Kidney glomerular epithelial cell (primary cell): ENCODE measurements at places on chromosomes 2 and 18.

GRCh38 chr2:119011162-119011909 lies 69.3 kb downstream of the MARCO start:
- peak; percentile 10 for DNase-seq

GRCh38 chr2:136844546-136844945 lies 79.2 kb downstream of the THSD7B start:
- DNase-seq: no peak

DNA sequence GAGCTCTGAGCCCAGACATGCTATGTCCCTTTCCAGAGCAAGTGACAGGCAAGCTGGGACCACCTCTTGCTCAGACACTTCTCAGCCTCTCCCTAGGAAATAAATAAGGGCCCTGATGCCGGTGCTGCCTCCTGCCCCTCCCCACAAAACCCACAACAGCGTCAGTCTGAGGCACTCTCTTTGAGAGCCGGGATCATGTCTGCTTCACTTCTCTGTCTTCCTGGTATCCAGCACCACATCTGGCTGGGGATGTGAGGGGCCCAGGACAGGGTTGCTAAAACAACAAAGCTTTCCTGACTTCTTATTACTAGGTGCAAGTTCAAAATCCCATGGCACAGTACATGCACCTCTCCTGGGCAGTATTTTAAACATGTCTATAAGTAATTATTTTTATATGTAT lies 103.9 kb upstream of the GLI2 start:
- DNase-seq: no peak

GRCh38 chr2:58057707-58058530 lies 11.3 kb downstream of the VRK2 start:
- DNase-seq: no peak

GRCh38 chr18:80252136-80252535 lies 4.8 kb upstream of the PARD6G start:
- peak; percentile 4 for DNase-seq

DNA sequence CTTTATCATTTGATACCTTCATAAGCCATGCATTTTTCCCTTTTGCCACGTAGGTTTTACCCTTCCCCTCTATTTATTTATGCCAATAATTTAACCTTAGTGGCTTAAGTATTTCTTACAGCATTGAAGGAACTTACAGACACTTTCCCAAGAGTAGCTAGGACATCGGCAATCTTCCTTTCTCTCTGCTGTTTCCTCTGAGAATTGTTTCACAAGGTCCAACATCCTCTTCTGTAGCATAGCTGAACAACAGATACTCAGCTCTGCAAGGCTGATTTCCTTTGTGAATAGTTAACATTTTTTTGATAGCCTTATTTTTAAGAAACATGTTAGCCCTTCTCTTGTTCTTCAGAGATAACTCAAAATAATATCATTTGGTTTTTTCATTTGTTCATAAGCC lies 1.1 kb upstream of the GCA start:
- no peak for DNase-seq

GRCh38 chr18:53862921-53863320 lies 361.5 kb downstream of the MBD2 start:
- DNase-seq: no peak

- DNase-seq: no peak
Measured at GRCh38 chr2:175312137-175312536, 130.6 kb upstream of the ATP5MC3 start.
